Lower lobe of right lung (tissue), 2 donors: ENCODE measurements at places on chromosomes 16 and 17.

DNA sequence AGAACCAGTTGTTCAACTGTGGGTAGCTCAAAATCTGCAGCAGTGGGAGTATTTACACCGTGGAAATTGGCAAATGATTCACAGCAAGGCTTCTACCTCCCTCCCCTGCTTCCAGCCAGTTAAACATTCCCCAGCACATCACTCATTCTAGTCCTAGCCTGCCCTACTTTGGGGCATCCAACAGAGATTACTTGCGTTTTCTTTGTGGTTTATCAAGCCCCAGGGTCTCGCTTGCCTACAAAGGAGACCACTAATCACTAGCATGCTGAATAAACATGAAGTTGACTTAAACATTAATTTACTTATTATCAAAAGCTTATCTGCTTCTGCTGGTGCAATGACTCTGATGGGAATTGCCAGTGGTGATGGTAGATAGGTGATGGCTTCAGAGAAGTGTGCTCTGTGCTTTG, 94.5 kb downstream of the MARF1 start:
- no peak for DNase-seq

- peak; percentile 95 for DNase-seq
Measured at GRCh38 chr17:70168977-70169708, at the start of gene KCNJ2. Gene KCNJ2 (plus strand): TSS chr17:70169532. CDS start chr17:70175040, 5,508 bp downstream.

GRCh38 chr17:1331708-1332107, 52.2 kb downstream of the TRARG1 start:
- peak; percentile 28 for DNase-seq

- DNase-seq = no peak
Measured at GRCh38 chr17:13595599-13595899, 6.2 kb downstream of the HS3ST3A1 start.
